Left forelimb (tissue), 1 donor: ENCODE measurements at places on chromosomes 3 and 15.

DNA sequence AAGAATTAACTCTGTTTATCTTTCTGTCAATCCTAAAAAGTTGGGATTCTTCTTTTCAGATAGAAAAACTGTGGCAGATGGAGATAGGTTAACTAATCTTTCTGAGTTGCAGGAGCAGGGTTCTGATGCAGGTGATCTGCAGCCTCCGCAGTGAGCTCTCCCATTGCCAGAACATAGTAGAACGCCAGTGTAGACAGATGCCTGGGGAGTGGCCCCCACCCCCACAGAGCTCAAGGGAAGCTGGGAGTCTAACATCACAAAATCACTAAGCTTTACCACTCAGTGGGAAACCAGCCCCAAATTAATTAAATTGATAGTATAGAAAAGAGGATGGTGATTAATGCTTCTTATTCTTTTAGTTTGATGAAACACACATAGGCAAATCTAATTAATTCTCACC lies 295.0 kb upstream of the ATP10A start:
- no peak for DNase-seq

DNA sequence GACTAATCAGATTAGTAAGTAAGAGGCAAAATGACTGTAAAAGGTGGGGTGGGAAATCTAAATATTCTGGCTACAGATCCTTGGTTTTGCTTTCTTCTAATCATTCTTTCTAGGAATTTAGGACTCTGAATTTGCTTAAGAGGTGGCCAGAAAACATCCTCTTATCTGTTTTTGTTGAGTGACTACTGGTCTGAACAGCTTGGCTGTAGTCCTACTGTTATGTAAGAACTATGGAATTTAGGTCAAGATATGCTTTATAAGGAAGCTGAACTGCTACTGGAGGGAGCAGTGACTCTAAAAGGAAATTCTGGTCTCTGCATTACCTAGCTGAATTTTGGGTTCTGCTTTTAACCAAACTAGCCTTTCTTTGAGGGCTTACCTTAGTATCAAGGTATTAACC lies 33.5 kb upstream of the CSPG5 start:
- no peak for DNase-seq

DNA sequence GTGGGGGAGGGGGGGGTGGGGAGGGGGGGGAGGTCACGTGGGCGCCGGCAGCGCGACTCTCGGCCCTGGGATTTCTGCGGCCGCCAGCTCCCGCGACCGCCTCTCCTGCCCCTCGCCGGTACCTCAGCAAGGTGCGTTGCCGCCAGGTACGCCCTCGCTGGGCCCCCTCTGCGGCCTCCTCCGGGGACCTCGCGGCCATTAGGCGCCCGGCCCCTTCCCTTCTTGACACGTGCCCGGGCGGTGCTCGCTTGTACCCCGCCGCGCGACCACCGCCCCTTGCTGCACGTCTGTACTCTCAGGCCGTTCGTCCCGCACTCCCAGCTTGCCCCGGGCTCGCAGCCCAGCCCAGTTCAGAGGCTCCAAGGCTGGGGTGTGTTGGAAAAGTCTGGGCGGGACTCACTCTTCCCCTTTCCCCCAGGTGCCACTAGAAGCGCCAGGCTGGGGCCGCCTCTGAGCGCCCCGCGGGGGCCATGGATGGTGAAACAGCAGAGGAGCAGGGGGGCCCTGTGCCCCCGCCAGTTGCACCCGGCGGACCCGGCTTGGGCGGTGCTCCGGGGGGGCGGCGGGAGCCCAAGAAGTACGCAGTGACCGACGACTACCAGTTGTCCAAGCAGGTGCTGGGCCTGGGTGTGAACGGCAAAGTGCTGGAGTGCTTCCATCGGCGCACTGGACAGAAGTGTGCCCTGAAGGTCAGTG lies at the start of gene MAPKAPK3:
Gene MAPKAPK3, plus strand, starts transcription at position 56 of the 696 bp plus-strand sequence. Its CDS starts 415 bp downstream, at position 471.
- DNase-seq = no peak

- no peak for DNase-seq
Observed at GRCh38 chr3:13207578-13207922, 134.3 kb upstream of the IQSEC1 start.

DNA sequence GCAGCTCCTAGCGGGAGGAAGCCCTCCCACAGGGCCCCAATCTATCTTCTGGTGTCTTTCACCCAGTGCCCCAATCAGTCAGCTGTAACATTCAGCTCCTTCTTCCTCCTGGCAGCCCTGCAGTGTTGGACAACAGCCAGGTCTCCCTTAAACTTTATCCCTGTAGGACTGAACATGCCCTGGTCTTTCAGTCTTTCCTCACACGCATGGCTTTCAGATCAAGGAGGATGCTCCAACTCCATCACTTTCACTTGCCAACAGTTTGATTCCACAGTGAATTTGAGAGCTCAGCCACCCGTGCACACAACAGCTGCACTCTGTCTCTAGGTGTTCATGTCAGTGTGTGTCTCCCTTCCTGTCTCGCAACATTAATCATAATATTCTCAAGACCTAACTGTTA lies 28.5 kb upstream of the LRRC34 start:
- DNase-seq = no peak

GRCh38 chr3:128549283-128550112 lies 56.5 kb upstream of the GATA2 start:
- DNase-seq = peak; percentile 75

DNA sequence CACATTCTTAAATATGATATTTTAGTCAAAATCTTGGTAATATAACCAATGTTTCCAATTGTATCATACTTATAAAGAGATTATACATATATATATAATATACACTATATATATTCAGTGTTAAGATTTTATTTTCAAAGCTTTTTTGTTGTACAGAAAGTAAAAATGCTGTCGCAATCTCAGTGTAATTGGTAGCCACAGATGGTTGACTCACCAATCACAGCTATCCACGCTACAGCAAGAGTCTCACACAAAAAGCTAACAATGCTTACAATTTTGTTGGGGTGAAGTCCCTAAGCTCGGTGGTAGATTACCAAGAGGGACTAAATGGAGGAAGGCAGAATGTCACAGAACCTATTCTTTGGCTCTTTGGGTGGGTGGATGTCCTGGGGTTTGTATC lies 16.9 kb upstream of the CFAP161 start:
- DNase-seq = no peak

- no peak for DNase-seq
Observed at GRCh38 chr3:77191640-77192039, 151.7 kb downstream of the ROBO2 start.

GRCh38 chr15:49421991-49422390 lies 1.1 kb upstream of the FGF7 start:
- DNase-seq = no peak

DNA sequence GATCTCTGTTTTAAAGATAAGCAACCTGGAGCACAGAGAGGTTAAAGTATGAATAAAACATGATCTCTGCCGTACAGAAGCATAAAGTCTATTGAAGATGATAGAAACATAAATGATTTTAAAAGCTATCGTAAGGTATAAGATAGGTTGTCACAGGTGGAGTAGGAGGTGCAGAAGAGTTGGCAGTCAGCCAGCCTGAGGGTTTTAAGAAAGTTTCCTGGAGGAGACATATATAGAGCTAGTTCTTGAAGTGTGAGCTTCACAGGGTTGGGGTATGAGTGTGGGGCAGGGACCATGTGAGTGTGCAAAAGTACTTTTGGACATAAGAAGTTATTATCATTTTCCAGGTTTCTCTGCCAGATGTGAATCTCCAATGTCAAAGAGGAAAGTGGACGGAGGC lies 3.9 kb upstream of the FGF12 start:
- no peak for DNase-seq

- DNase-seq = no peak
Observed at GRCh38 chr3:84601303-84601702, 357.5 kb upstream of the CADM2 start.

- DNase-seq = no peak
Observed at GRCh38 chr3:184384342-184384741, 4.5 kb downstream of the CHRD start.

DNA sequence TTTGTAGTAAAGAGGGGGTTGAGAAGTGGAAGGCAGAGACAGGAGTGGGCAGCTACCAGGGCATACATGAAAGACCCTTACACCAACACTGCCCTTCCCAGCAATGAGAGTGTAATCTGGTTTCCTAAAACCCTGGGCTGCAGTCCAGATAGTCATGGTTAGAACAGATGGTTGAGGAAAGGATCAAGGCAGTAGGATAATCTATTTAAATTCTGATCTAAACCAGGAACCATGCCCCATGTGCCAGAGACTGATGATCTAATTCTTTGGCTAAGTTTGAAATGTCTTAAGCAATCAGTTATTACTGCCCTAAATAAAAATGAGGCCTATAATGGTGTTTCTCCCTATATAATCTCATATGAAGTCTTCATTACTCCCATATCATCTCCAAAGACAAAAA lies 59.6 kb downstream of the PRTG start:
- DNase-seq = no peak

GRCh38 chr3:138254216-138254615 lies 67.1 kb downstream of the ARMC8 start:
- no peak for DNase-seq

DNA sequence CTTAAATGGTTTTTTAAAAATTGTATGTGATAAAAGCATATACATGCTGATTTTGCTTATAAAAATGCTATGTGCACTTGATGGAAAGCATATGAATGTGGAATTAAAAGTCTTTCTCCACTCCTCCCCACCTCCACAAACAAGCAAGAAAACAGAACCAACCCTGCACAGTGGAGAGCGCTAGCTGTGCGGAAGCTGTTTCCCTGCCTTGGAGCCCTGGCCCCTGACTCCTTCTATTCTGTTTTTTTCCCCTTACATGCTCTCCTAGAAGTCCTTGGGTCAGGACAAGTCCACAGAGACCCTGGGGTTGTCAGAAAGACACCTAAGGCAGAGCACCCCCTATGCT lies 64.2 kb downstream of the BOC start:
- no peak for DNase-seq

GRCh38 chr3:120095226-120095978 lies 1.2 kb upstream of the GSK3B start:
- DNase-seq = peak; percentile 91

- no peak for DNase-seq
Observed at GRCh38 chr3:94524102-94524919, 461.4 kb downstream of the NSUN3 start.

- DNase-seq = no peak
Observed at GRCh38 chr15:60370105-60370868, 27.5 kb downstream of the ANXA2 start.

- DNase-seq = no peak
Observed at GRCh38 chr3:119945291-119945690, 149.0 kb downstream of the GSK3B start.

DNA sequence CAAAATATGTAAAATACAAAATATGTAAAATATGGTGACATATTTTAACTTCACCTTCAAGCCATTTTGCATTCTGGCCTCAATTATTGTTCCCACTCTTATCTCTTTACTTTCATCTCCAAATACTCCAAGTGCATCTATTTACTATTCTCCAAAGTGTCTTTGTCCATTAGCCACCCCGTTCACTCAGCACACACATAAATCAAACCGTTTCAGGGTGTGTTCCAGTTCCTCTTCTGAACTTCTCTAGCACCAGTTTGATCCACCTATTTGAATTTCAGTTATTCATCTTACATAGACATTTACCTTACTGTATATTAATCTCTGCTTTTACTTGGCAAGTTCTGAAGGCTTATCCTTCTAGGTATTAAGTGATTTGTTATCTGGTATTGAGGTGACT lies 45.1 kb downstream of the SGO1 start:
- no peak for DNase-seq

DNA sequence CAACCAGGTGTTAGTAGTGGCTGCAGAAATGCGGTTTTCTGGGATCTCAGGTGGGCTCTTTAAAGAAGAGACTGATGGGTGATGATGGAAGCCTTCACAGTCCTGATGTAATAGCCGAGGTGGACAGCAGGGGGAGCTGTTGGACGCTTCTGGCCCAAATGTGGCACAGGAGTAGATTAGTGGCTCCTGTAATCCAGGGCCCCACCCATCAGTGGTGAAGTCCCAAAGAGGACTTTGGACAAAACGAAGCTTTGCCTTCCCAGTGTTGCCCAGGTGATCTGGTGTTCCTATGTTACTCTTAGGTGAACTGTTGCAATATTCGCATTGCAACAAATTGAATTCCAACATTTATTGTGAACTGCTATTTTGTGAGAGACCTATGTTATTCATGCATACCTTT lies 31.8 kb upstream of the MYZAP start:
- DNase-seq = peak; percentile 66

DNA sequence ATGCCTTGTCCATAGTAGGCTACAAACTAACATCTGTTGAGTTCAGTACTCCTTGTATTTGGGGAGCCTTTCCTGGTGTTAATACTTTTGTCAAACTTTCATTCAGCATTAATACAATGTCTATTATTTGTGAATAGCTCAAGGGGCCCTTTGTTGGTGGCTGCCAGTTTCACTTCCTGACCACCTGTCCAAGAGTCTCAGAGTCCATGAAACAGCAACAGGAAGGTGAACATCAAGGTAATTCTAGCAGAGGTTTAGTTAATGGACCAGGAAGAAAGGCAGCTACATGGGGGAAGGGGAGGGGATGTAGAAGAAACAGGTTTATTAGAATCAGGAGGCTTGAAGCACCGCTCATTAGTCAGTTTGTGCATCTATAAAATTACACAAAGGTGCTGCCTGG lies 386.9 kb downstream of the PDCD6IP start:
- no peak for DNase-seq

DNA sequence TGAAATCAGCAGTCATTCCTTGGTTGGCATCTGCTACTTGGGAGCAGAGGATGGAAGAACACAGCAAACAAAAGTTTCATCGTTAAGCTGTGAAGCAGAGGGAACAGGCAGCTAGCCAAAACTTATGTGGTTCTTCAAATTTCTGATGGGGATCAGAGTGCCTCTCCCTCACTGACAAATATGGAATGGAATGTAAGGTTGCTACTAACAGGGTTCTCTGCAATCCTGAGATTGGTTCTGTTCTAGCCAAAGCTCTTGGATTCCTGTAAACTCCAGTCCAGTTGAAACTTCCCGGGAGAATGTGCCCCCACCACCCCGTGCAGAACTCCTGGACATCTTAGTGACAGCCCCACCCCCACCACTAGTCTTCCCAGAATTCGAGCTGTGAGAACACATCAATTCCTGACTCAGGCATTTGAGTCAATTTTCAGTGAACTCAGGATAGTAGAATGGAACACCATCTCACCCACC lies 55.9 kb upstream of the PHLDB2 start:
- DNase-seq = no peak

DNA sequence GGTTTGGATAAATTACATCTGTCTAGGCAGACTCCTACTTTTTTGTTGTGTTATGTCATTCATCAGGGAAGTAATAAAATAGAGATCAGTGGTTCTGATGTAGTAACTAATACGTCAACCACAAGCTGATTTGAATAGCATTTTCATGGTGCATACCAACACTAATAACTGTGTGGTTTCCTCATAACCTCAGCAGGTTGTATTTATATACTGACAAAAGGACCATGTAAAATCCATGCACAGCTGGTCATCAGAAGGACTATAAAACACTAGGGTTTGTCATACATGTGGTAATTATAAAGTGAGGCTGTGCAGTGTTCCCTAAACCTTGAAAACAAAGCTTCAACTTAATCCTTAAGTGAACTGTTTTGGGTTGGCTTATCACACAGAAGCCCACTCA lies 216.8 kb upstream of the RBMS3 start:
- no peak for DNase-seq
